ENCODE measurements at places on chromosomes 6 and 20.
A peak's percentile ranks its signal among the peaks of the same experiment; 100 is the strongest.

DNA sequence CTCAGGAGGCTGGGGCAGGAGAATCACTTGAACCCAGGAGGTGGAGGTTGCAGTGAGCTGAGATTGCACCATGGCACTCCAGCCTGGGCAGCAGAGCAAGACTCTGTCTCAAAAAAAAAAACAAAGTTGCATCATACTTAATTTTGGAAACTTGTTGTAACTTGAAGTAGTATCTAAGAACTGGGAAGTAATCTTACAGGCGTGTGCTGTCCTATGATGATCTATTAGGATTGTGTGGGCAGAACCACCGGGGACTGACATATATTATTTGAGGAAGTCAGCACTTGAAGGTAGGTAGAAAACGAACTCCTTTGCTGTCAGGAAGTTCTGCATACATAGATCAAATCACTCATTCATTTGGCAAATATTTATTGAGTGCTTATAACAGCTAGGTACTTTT is 188.5 kb downstream of the ZNF217 start:
- DNase-seq = no peak

DNA sequence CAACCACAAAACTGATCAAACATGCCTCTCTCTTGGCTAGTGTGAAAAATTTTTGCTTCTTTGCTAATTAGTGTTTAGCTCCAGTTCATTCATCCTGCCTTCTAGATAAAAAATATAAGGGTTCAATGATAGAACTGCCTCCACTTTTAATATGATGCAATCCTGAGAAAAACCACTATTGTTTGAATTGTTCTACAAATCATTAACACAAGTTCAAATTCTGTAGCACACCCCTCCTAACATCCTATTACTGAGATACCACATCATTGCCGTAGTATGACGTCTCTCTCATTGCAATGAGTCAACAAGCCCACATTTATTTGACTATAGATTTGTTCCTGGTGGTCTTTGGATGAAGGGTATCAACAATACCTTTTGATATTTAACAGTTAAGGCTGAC is 365.8 kb upstream of the OPRM1 start:
- DNase-seq = no peak

DNA sequence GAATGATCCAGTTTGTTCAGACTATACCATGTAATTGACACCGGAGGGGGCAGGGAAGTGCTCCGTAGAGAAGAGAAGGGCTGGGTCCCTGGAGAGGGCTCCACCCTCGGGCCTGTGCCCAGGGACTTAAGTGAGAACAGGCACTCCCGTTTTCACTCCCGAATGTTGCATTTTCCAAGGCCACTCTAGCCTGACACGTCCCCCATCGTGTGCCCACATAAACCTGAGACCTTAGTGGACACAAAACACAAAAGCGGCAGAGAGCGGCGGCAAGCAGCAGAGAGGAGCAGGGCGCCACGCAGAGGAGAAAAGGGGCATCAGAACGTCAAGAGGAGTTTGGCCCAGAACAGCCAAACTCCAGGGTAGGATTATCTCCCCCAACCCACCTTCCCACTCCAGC is 1405.1 kb downstream of the GRIK2 start:
- no peak for DNase-seq

DNA sequence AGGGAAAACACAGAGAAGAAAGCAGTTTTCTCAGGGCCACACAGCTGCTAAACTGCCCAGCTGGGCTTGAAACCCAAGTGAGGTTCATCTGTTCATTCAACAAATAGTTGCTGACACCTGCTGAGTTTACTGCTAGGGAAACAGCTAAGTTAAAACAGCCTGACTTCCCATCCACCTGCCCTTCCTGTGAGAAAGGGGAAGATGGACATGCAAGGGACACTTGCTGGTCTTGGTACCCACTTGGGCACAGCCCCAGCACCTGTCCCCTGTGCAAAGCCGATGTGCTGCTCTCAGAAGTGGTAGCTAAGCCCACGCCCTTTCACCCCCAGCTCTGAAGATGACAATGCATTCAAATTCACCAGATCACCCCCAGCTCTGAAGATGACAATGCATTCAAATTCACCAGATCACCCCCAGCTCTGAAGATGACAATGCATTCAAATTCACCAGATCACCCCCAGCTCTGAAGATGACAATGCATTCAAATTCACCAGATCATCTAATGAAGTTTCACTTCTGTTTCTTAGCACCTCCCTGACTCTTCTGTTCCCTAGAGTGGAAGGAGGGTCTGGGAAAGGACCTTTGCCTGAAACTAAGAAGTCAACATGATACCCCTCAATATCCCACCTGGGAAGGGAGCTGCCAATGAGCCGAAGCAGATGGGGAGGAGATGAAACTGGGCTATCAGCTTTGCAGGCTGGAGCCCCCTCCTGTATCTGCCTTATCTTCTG is 46.0 kb upstream of the TOP1 start:
- no peak for DNase-seq

DNA sequence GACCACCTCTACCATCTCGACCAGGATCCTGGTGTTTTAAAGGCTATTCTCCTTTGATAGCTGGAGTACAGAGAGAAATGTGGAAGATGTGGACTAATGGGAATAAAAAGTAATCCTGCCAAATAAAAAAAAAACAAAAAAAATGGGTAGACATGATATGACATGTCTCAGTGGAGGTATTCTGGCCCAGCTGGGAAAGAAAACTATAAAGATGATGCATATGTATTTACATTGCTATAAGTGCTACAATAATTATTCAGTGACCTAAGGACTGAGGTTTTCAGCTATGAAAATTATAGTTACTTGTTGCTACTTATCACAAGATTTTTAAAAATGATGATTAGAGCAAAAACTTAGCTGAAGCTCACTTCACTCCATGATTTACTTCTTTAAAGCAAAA is 101.1 kb downstream of the SIM1 start:
- no peak for DNase-seq

GRCh38 chr20:19625426-19625825 is 132.6 kb upstream of the RIN2 start:
- no peak for DNase-seq

GRCh38 chr20:62156592-62157386 is 13.2 kb downstream of the SS18L1 start:
- peak; percentile 62 for DNase-seq

DNA sequence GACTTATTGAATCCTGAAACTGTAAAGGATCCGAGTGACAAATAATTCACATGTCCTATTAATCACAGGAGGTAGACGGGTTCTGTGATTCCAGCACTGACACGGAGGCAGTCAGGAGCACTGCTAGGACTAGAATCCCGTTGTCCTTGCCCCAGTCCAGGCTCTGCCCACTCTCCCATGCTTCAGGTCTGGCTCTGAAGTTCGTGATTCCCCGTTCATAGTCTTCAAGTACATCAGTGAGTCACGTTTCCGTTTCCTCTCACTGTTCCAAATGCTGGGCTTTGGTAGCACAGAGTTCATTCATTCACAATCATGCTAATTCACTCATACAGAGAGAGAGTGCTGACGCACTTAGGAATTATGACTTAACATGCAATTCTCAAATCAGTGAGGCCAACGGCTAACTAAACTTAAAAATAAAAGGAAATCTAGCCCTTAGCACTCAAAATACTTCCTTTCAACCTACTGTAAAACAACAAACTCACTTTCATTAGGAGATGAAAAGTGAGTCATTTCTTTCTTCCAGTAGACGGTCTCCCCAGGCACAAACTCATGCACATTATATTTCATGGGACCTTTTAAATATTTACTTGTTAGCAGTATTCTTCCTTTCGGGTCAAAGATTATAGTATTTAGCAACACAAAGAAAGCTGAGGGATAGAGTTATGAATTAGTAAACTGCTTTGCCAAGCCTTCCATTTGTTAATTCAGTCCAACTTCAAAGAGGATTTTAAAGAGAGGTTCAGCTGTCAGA is 94.0 kb upstream of the NHSL1 start:
- DNase-seq = no peak

DNA sequence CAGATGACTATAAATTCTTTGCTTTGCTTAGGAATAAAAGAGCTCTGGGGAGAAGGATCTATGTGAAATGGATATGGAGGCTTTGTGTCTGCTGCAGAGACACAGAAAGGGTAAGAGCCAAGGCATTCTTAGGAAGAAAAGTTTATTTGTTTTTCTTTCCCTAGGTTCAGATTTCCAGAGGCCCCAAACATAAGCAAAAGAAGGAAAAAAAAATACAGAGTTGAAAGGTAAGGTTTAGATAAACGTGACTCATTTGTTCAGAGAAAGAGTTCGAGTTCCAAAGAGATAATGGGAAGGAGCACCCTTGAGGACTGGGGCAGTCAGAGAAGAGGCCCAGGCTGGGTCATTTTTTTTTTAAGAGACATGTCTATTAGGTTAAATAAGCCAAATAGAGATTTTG is 27.4 kb upstream of the BMP5 start:
- no peak for DNase-seq

GRCh38 chr20:14375416-14375985 is 38.1 kb upstream of the FLRT3 start:
- no peak for DNase-seq

DNA sequence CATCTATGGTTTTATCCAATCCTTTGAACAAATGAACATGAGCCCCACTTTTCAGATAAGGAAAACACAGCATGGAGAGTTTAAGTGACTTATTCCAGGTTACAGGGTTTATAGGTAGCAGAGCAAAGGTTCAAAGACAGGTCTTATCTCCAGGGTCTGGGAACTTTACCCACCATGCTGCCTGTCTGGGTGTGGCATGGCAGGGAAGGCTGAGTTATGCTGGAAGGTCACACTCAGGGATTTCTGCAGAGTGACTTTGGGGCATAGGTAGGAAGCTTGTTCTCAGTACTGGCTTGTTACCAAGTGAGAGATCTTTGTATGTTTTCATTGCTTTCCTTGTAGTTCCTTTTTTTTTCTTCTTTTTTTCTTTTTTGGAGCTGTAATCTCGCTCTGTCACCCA is 1.8 kb downstream of the ZNF831 start:
- DNase-seq = no peak

DNA sequence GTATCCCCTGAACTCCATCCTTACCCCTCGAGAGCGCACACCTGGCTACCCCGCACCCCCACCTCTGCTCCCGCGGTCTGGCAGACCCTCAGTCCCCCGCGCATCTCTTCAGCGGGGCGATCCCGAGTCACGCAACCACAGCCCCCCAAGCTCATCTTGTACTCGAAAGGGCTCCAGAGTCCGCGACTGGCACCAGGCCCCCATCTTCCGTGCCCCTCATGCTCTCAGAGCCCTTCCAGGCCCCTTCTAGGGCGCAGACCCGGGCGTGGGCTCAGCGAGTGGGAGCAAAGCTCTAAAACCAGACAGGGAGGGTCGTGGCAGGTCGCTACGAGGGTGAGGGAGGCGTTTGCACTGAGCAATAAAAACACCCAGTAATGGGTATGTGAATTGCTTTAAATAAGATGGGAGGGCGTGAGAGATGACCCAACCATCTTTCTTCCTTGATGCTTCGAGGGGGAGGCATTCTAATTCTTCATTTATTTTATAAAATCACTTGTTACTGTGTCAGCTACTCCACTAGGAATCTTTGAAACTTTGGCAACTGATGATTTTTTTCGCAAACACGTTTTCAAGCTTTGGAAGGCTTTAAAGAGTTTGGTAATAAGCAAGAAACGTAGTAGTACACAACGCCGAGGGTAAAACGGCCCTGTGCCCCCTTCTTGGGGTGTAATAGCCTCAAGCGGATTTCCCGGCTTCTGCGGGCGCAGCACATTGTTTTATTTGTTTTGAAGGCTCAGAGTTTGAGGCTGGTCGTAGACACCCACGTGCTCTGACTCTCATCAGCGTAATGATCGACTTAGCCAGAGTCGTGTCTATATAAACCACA is 42.6 kb upstream of the SUPT3H start:
- DNase-seq = no peak

GRCh38 chr6:89542866-89543265 is 95.7 kb downstream of the LYRM2 start:
- no peak for DNase-seq

GRCh38 chr20:46089167-46089416 is 670 bp downstream of the NCOA5 start:
- peak; percentile 41 for DNase-seq

DNA sequence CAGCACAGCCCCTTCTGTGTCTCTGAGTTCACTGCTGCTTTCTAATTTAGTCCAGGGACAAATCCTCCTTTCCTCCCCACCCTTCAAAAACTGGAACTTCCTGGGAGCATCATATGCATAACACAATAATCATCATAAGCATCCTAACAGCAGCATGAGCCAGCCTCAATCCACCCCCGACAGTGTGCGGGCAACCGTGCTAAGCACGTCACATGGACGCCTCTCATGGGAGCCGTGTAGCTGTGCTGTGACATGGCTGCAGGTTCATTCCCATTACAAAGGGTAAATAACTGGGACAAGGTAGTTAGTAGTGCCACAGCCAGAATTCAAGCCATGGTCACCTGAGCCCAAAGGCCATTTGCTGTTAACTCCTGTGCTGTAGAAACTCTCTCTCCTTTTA is 24.5 kb upstream of the ULBP3 start:
- no peak for DNase-seq

DNA sequence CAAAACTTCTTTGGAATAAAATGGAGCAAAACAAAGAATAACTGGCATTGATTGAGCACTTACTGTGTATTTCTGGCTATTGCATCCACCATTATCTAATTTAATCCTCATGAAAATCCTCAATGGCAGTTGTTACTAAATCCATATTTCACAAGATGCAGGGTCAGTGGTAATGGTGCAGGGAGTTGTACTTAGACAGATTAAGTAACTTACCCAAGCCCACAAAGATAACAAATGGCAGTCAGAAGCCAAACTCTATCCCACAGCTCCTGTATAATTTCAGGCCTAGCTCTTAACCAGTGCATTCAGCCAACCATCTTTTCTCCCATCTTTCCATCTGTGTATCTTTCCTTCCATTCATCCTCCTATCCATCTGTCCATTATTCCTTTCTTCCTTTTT is 29.3 kb upstream of the SSTR4 start:
- DNase-seq = no peak

DNA sequence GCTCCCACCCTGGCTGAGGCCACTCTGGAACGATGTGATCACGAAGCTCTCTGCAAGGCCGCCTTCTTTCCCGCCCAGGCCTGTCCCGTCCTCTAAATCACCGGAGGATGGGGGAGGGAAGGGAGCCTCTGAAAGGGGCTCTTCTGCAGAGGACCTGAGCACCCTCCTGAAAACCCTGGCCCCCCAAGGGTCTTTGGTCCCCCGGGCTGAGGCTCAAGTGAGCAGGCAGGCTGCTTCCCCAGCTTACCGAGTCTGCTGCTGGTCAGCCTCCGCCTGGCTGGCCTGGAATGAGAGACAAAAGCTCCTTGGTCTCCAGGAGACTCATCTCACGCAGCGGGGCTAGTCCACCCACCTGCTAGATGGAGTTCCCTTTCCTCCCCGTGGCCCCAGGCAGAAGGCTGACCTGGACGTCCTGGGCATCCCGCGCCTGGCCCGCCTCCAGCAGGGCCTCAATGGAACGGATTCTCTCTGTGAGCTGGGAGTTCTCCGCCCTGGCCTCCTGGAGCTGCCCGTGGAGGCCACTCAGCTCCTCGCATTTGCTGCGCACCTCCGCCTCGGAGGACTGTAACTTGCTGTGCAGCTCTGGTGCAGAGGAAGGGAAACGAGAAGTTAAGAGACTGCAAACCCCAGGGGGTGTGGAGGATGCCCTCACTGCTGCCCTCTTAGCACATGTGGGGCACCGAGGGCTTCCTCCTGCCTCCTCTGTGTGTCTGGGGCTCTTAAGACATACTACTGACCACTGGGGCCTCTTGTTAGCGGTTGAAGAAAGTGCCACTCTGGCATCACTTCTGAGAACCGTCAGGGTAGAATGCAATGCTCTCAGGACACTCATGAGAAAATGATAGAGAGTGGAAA is 54.7 kb downstream of the RRBP1 start:
- DNase-seq = no peak

GRCh38 chr6:143271024-143271423 is 179.5 kb downstream of the ADAT2 start:
- no peak for DNase-seq

GRCh38 chr6:24576447-24576846 is 69.5 kb downstream of the KIAA0319 start:
- DNase-seq = no peak
